Putamen (tissue), 1 donor: ENCODE measurements at places on chromosomes 1 and 21.

DNA sequence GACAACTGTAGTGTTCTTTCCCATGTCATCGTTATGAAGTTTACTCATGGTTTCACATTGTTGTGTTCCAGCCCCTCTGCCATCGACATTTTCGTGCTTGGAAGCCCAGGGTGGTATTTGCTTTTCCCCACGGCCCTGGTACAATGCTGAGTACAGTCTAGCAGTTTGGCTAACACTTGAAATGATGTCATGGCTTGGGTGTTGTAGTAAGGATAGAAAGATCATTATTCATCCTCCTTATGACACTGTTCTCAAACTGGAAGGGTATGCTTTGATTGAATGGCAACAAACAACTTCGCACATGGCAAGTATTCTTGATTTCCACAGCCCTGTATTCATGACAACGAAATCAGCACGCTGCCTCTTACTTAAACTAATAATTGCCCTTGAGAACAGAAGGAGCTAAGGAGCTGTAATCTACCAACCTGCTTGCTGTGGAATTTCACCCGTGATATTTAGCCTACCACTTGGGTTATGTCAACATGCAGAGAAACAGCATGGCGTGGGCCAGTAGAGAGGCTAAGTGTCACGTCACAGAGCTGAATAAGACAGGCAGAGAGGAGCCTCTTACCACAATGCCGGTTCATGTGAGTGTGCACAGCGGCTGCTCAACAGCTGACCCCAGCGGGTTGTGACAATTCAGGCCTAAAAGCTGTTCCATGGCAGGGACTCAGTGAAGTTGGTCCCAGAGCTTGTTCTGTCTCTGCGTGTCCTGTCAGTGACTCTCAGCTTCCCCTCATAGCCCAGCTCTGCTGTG is 73.9 kb downstream of the KCNJ6 start:
- DNase-seq: no peak

DNA sequence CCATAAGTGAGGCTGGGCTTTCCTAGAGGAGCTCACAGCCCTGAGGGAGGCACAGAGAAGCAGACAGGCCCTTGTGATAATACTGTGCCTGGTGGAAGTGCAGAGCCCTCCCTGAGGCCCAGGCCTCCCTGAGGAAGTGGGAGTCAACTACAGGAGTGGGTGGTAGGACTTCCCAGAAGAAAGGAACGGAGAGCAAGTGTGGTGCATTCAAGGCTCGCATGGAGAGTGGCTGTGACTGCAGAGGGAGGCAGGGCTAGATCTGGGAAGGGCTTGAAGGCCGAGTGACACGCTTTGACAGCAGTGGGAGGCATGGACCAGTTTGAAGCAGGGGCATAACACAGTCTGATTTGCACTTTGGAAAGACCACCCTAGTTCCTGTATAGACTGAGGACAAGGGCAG is 37.3 kb downstream of the AZIN2 start:
- no peak for DNase-seq

GRCh38 chr1:5374192-5374591 is 618.0 kb downstream of the NPHP4 start:
- DNase-seq: no peak

GRCh38 chr1:192153276-192153675 is 5.0 kb upstream of the RGS18 start:
- DNase-seq: no peak

DNA sequence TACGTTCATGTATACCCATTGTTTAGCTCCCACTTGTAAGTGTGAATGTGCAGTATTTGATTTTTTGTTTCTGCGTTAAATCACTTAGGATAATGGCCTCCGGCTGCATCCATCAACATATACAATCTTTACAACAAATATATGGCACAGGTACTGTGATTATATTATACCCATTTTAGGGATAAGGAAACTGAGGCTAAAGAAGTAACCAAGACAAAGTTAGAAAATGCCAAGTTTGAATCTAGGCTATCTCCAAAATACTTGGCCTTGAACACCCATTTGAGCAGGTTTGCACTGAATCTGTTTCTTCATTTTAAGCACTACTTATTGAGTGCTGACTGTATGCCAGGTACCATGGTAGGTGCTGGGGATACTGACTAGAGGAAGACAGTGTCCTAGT is 149.6 kb downstream of the PBX1 start:
- DNase-seq: no peak

DNA sequence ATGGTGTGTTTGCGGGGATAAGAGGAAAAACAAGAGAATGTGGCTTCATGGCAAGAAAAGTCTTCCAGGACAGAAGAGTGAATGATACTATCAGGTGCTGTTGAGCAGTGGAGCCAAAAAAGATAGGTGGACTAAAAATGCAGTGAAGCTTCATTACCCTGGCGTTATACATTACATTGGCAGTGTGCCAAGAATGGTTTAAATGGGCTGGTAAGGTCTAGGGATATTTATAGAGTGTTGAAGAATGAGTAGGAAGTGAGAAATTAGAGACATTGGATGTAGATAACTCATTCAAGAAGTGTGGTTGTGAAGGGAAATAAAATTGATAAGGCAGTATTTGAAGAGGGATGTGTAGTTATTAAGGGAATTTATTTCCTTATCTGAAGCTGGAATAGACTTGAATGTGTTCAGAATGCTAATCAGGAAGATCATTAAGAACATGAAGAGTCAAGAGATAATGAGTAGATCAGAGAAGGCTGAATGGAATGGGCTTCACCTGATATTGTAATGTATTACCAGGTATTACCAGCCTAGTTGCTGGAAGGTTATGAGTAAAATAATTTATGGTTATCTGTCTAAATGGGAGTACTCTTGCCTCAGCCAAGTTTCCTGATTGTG is 72.7 kb downstream of the MAST2 start:
- no peak for DNase-seq

DNA sequence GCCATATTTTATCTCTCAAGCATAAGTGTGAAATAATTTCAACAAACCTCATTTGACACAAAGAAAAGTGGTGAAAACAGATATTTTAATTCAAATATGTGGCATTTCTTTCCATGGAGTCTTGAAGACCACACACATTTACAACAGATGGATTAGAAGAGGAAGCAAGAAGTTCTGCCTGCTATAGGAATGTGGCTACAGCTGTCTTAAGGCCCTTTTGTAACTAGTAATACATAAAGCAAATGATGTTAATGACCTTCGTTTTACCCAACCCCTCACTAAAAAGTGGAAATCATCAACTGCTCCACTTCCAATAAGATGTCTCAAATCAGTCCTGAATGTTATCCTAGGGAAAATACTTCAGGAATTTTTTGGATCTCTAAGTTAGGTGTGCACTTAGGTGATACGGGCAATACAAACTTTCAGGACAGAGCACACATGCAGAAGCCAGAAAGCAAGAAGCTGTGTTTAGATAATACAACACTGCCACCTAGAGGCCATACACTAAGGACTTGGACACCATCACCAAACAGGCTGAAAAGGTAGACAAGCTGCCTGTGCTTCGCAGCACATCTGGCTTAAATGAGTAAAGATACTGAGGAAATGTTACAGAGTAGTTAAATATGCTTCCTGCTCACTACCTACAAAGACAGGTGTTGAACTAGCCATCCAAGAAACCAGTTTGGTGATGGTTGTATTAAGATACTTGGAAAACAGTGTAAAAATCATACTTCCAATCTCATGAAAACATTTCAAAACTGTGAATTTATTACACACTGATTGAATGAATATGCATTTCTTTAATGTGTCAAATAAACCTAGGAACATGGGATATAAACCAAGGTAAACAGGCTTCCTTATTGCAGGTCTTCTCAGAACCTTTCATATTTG is 24.4 kb downstream of the RRAGC start:
- peak; percentile 70 for DNase-seq

DNA sequence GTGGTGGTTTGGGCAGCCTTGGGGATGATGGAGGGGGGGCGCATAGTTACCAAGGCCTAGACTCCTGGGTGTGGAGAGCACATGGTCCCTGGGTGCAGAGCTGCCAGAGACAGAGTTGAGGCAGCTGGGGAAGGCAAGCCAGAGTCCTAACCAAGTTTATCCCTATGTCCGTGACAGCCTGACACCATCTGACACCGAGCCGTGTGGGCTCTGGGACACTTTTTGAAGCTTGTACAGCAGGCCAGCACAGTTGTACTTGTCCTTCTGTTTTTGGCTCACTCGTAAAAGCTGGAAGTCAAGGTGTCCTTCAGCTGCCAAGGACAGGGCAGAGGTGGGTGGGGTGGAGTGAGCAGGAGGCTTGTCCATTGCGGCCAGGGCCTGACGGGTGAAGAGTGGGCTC is 28.5 kb downstream of the SLC26A9 start:
- no peak for DNase-seq

GRCh38 chr1:222104694-222105392 is 363.0 kb upstream of the DUSP10 start:
- DNase-seq: no peak

- peak; percentile 67 for DNase-seq
Observed at GRCh38 chr1:117527566-117528102, 78.2 kb upstream of the TENT5C start.

DNA sequence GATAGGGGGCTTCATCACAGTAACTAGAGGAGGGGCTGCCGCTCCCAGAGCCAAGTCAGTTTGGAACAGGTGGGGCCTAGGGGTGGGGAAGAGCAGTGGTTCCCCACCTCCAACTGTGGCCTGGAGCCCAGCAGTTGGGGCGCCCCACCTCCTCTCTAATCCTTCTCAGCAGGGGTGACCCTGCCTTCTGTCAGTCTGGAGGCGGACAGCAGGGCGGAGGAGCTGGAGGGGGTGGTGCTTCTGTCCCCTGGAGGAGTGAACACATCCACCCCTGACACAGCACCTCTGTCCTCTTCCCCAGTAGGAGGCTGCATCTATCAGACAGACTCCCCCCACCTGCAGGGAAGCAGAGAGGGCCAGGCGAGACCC is 73.8 kb downstream of the MRPL37 start:
- no peak for DNase-seq

- DNase-seq: no peak
Observed at GRCh38 chr21:33971492-33972013, 55.9 kb upstream of the ATP5PO start.

DNA sequence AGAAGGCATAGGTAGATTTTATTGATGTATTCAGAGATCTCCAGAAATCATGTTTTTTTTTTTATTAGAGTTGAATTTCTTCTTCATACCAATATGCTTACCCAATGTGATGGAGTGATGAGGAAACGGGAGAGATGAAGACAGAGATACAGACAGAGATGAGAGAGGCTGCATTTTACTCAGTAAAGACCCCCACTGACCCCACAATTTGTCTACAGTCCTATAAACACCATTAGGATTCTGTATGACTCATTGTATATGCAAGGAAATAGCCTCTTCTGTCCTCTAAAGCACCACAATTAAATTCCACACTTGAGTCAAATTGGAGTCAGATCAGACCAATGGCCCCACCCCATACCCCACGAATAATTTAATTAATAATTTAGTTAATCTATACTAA is 44.0 kb downstream of the RUNX1 start:
- DNase-seq: no peak

DNA sequence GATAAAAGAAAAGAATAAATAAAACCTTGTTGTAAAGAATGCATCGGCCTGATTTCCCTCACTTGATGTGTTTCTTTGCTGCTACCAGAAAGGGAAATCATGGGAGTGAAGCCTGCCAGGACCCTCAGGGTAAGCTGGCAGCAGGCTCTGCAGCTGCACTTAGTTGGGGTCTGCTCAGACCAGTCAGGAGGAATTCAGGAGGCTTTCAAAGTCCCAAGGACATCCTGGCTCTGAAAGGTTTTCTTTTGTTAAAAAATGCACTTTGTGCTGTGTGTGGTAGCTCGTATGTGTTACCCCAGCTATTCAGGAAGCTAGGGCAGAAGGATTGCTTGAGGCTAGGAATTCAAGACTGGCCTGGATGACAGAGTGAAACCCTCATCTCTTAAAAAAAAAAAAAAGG is 254.8 kb downstream of the ZNF648 start:
- DNase-seq: no peak

DNA sequence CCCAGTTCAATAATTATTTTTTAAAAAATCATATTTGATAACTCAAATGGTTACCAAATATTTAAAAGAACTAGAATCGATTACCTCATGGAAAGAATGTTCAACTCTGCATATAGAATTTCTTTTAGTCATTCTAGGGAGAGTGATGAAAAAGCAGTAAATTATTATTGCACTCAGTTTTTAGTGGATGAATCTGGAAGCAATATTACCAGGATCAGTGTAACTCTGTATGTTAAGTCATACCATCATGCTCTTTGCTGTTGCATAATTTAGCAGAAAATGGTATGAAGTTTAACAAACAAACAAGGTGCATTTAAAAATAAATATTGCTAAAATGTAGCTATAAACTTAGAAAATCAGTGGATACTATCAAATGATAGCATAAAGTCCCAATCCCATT is 46.1 kb upstream of the ARHGAP29 start:
- DNase-seq: no peak

- peak; percentile 49 for DNase-seq
Observed at GRCh38 chr1:2127187-2128145, 67.1 kb downstream of the FAAP20 start.

- DNase-seq: no peak
Observed at GRCh38 chr1:162912061-162912667, 51.2 kb upstream of the CCDC190 start.

DNA sequence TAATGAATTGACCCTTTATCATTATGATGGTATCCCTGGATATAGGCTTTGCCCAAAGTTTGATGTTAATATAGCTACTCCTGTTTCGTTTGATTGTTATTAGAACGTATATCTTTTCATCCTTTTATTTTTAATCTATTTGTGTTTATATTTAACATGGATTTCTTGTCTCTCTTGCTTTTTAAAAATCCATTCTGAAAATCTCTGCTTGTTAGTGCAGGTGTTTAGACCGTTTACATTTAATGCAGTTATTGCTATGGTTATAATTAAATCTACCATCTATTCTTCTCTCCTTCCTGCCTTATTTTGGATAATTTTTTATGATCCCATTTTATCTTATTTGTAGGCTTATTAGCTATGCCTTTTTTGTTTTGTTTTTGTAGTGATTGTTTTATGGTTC is 12.4 kb downstream of the TSNAX start:
- no peak for DNase-seq

- DNase-seq: no peak
Observed at GRCh38 chr21:41711416-41712007, 55.3 kb downstream of the RIPK4 start.

DNA sequence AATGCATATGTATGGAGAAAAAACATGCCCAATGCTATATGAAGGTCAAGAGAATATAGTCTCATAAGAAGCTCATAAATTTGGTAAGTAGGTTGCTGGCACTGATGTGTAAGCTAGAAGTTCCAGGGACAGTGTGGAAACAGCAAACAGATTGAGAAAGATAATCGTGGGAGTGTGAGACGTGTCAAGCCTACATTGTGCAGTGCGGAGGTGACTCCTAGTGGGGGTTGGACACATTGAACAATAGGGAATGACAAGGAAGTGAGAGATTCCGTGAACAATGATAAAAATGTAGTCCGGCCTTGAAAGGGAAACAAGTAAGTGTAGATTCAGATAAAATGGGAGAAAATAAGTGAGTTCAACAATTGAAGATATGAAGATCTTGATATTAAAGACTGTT is 788.4 kb upstream of the PRMT6 start:
- DNase-seq: peak; percentile 16
